Activated CD4-positive, alpha-beta memory T cell treated with anti-CD3 and anti-CD28 coated beads, Interleukin-2, amount 10 ng/mL, durations not matched to agents 7 days and 5 days (primary cell): ENCODE measurements at places on chromosomes 12 and 14. TPM values are rescaled to one million over a fixed set of nuclear protein-coding genes. Genes with fewer than 3 reads are reported as not detected.

GRCh38 chr14:70186900-70187451 lies 1.8 kb downstream of the SLC8A3 start:
- DNase-seq, result no peak

The NKX2-8 gene
- not detected for total RNA-seq

DNA sequence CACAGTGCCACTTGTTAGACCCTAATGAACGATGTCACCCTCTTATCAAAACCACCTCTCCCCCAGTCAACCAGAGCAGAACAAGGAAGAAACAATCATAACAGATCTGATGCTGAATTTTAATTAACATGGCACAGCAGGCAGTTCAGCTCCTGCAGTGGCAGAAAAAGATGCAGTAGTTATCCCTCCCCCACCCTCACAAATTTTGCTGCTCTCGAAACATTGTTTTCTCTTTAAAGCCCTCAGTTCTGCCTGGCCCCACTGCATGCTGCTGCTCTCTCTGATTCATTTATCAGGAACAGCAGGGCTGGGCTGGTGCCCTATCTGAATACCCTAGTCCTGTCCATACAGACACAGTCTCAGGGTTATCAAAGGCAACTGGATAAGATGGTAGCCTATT lies 12.2 kb downstream of the CCDC175 start:
- DNase-seq, result no peak

DNA sequence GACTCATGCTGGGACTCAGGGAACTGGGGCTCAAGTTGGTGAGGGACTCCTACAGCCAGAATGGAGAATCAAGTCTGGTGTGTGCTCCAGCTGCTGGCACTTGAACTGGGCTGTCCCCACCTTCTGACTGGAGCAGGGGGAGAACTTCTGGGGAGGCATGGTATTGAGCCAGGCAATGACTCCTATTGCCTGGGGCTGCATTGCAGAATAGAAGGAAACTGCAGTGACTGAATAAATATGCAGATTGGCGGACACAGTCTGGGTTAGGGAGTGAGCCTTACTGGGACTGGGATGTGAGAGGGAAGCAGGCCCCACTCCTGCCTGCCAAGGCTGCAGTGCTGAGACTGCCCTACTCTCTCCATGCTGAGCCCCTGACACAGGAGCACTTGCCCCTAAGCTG lies 8.8 kb upstream of the ZNF268 start:
- DNase-seq, result no peak

The FGF23 gene
- not detected for total RNA-seq

The BMAL2 gene
- 28.8 TPM for total RNA-seq

- peak; percentile 14 for DNase-seq
Measured at GRCh38 chr14:104434214-104435076, 145.1 kb upstream of the C14orf180 start.

DNA sequence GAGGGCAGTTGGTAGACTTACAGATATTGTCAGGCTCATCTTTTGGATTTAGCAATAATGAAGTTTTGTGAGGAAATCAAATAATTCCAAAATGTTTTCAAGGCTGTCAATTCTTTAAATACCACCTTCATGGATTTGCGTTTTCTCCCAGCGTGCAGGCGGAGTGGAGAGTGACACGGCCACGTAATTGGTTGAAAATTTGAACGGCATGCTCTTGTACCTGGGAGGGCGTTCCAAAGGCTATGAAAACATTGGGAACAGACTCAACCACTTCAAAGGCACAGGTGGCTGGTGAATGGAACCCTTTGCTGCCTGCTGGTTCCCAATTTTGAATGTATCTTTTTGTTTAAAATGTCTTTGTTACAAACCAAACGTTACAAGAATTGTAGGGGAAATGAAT lies 12.4 kb downstream of the SMIM41 start:
- DNase-seq, result no peak

GRCh38 chr14:59969319-59969718 lies 49.4 kb downstream of the LRRC9 start:
- DNase-seq, result no peak

The NUAK1 gene
- total RNA-seq, result not detected

- no peak for DNase-seq
Measured at GRCh38 chr12:50387487-50387886, 8.9 kb downstream of the FAM186A start.

- DNase-seq, result no peak
Measured at GRCh38 chr12:91490667-91491311, 308.2 kb upstream of the DCN start.

GRCh38 chr12:80374615-80375014 lies 69.4 kb upstream of the PTPRQ start:
- no peak for DNase-seq

DNA sequence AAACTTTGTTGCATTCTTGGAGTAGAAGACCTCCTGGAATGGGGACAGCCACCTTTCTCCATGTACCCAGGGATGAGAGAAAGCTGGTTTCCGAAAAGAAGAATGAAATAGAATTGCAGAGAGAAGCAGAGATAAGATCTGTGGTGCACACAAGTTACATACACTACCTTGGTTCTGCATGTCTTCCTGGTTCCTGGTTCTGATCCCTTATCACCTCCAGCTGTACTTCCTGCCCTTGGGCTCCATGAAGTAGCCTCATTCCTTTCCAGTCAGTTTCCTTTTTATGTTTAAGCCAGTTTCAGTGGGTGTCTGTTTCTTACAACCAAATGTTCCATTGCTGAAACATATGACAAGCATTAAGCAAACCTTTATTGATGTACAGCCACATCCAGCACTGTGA lies 69.3 kb downstream of the FBXW8 start:
- DNase-seq, result no peak

The CD163L1 gene
- total RNA-seq, result not detected

GRCh38 chr14:28057359-28058296 lies 709.0 kb upstream of the FOXG1 start:
- no peak for DNase-seq

DNA sequence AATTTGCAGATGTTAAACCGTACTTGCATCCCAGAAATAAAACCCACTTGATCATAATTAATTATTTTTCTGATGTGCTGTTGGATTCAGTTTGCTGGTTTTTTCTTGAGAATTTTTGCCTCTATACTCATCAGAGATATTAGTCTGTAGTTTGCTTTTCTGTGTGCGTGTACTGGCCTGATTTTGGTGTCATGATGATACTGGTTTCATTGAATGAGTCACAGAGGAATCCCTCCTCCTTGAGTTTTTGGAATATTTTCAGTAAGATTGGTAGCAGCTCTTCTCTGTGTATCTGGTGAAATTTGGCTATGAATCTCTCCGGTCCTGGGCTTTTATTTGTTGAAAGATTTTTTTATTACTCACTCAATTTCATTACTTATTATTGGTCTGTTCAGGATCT lies 100.4 kb upstream of the PMCH start:
- DNase-seq, result no peak

The PRB2 gene
- not detected for total RNA-seq

DNA sequence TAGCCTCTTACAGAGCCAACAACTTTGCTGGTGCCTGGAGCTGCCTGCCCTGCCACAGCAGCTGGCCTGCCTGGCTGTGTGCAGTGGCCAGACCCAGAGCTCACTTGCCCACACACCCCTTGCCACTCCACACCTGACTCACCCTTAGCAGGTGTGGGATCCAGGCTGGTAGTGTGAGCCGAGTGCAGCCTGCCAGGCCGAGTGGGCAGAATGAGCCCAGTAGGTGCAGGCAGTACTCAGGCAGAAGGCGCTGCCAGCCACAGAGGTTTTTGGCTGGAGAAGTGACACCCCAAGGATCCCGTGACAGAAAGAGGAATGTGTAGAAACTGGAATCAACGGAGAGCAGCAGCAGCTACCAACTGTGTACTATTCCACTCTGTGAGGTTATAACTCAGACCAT lies 29.8 kb upstream of the PYGL start:
- no peak for DNase-seq

- DNase-seq, result no peak
Measured at GRCh38 chr12:80151131-80151530, 51.8 kb downstream of the OTOGL start.

GRCh38 chr12:69639400-69640016 lies 28.8 kb upstream of the LRRC10 start:
- peak; percentile 66 for DNase-seq

The CLEC7A gene
- total RNA-seq, result not detected

DNA sequence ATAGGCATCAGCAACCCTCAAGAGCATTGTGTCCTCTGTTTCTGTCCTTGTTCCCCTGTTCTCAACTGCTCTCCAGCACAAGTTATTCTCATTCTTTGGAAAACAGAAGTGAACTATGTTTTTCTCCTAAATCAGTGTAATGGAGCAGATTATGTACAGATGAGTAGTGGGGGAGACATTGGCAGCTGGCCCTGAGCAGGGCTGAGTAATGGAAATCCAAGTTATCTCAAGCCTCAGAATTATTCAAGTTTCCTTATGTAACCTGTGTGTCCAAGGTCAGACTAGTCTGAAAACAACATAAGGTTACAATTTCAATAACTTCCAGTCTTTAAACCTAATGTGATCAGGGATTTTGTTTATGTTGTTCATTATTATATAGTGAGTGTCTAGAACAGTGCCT lies 116.1 kb upstream of the FUT8 start:
- no peak for DNase-seq

GRCh38 chr12:87315-87714 lies 20.7 kb downstream of the IQSEC3 start:
- no peak for DNase-seq

DNA sequence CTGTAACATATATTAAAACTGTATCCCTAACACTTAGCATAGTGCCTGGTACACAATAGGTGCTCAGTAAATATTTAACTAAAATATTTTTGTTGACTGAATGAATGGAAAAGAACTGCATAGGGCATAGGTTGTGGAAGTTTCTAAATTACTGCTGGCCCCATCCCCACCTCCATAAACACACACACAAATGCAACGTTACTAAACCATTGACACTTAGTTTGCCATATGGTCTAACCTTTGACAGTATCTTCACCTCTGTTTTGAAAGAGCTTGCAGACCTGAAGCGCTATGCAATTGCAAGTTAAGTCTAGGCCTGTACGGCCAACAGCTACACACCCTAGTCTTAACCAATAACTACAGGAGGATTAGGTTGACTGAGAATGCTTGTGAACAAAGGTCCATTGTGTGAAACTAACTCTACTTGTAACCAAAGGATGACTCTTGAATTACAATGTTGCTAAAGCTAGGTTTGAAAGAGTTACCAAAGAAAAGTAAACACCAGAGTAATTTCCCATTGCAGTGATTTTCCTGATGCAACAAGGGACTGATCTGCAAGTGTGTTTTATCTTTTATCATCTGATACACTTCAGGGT lies 924 bp upstream of the MANSC1 start:
- no peak for DNase-seq

The P2RX2 gene
- total RNA-seq, result not detected

The SRRM4 gene
- total RNA-seq, result not detected

The GPR84 gene
- total RNA-seq, result 0.25 TPM

DNA sequence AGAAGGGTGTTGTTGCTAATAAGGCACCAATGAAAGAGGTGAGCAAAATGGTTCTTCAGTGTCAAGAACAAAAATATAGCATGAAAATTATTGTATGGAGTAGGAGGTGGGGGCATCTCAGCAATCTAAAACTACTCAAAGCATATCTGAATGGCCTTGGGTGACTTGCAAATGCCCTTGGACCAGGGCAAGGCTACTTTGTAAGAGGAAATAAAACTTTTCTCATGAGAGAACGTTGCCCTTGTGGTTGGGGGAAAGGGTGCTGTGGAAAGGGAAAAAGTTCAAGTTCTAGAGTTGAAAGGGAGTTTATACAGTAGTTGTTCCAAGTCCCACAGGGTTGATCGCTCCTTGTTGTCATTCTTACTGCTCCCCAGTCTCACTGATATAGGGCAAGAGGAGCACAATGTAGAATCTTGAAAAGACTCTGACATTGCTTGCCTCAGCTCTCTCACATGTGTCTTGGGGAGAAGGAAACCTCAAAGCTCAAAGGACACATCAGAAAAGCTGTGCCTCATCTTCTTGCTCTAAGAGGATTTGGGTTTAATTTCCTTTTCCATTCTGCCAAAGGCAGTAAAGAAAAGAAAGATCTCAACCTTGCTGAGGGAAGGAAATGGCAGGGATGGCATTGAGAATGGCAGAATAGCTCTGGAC lies 270.5 kb downstream of the DUSP6 start:
- no peak for DNase-seq

The BATF gene
- 63.0 TPM for total RNA-seq

- DNase-seq, result no peak
Measured at GRCh38 chr12:1272142-1272541, 281.1 kb downstream of the ERC1 start.

The OTOGL gene
- not detected for total RNA-seq

- peak; percentile 70 for DNase-seq
Measured at GRCh38 chr12:388541-389141, 479 bp downstream of the KDM5A start.

- DNase-seq, result no peak
Measured at GRCh38 chr14:43591776-43592175, 915.3 kb downstream of the FSCB start.

- peak; percentile 44 for DNase-seq
Measured at GRCh38 chr14:64983439-64984310, 3.0 kb upstream of the FNTB start.

- DNase-seq, result no peak
Measured at GRCh38 chr12:10740182-10740581, 17.1 kb upstream of the YBX3 start.

DNA sequence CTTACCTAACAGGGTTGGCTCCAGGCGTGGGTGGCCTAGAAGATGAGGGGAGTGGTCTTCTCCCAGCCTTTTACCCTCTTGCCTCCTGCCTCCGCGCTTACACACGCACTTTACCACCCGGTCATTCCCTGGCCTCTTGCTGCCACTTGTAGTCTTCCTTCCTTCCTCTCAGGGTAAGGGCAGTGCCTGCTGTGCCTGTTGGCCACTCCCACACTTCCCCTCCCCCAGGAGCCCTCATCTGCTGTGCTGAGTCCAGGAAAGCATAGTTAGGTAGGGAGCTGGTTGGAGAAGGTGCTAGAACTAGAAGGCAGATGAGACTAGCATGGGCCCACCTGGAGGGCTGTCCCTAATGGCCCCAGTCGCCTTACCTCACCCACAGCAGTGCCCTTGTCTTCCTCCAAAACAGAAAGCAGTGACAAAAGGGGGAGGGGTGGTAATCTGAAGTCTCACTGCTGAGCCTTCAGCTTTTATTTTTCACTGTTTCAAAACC lies 54.3 kb upstream of the SRSF5 start:
- DNase-seq, result peak; percentile 42

DNA sequence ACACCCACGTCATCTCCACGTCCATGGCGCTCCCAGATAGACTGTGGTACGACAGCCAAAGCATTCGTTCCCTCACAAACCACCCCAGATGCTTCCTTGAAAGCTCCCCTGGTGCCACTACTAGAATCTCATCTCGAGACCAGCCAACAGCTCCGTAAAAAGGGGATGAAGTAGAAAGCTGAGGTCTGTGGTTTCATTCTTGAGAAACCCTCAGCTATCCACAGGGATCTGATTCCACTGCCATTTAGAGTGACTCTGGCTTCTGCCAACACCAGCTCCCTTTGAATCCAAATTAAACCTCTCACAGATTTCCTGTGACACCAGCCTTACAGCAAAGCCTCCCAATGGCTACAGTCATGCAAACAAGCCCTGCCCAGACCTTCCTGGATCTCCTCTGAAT lies 18.5 kb upstream of the FOXN3 start:
- no peak for DNase-seq

- DNase-seq, result no peak
Measured at GRCh38 chr12:46944088-46944487, 118.3 kb upstream of the SLC38A4 start.

GRCh38 chr14:77023001-77023996 lies 5.2 kb downstream of the IRF2BPL start:
- DNase-seq, result peak; percentile 38

- DNase-seq, result no peak
Measured at GRCh38 chr14:52179141-52179790, 88.2 kb upstream of the PTGDR start.
